ENCODE measurements at places on chromosomes 4 and X. TPM values are rescaled to one million over a fixed set of nuclear protein-coding genes. Genes with fewer than 3 reads are reported as not detected.

Gene STEEP1
- 20.4 TPM for polyA plus RNA-seq

Gene HTR2C
- under 0.01 TPM for polyA plus RNA-seq

Gene GPRIN3
- 2.6 TPM for polyA plus RNA-seq

Gene TTC29
- polyA plus RNA-seq: 0.16 TPM

Gene IL1RAPL1
- 0.02 TPM for polyA plus RNA-seq

Gene UGT2A1
- 0.21 TPM for polyA plus RNA-seq

All from thymus (tissue), 14 donors.